IPS-NIHi11 (cell line): ENCODE measurements at places on chromosomes 11 and 22.
A peak's percentile ranks its signal among the peaks of the same experiment; 100 is the strongest.

GRCh38 chr11:32183512-32183911, 92.6 kb downstream of the RCN1 start:
- DNase-seq = no peak

- no peak for DNase-seq
Observed at GRCh38 chr11:92533657-92534335, 309.2 kb downstream of the FAT3 start.

- DNase-seq = no peak
Observed at GRCh38 chr11:134380785-134381184, 31.3 kb downstream of the B3GAT1 start.

DNA sequence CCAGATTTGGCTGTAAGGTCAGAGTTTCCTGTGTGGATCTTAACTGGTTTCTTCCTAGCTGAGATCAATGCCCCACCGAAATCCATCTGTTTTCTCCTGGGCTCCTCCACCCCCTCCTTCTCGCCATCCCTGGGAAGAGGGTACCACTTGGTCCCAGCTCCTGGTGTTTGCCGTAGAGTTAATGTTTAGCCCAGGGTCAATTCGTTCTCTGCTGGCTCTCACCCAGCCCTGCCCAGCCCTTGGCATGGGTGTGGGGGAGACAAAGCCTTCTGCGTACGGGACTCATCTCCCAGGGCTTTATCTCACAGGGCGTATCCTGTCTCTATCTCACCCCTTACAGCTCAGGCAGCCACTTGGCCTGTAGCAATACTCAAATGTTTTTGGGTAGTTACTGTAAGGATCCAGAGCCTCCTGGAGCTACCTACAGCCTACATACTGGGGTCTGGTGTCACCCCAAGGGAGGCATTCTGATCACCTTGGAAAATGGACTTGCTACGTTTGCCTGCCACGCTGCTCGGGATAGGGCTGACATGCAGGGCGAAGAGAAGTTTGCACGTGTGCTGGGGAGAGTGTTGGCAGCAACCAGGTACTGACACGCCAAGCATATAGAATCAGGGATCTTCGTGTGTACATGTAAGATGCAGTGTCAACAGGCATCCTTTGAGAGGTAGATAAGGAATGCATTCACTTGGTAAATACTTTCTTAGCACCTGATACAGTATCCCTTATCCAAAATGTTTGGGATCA, 66.1 kb downstream of the SCN3B start:
- no peak for DNase-seq

GRCh38 chr11:1162138-1162475, 4.4 kb downstream of the MUC5AC start:
- peak; percentile 17 for DNase-seq

DNA sequence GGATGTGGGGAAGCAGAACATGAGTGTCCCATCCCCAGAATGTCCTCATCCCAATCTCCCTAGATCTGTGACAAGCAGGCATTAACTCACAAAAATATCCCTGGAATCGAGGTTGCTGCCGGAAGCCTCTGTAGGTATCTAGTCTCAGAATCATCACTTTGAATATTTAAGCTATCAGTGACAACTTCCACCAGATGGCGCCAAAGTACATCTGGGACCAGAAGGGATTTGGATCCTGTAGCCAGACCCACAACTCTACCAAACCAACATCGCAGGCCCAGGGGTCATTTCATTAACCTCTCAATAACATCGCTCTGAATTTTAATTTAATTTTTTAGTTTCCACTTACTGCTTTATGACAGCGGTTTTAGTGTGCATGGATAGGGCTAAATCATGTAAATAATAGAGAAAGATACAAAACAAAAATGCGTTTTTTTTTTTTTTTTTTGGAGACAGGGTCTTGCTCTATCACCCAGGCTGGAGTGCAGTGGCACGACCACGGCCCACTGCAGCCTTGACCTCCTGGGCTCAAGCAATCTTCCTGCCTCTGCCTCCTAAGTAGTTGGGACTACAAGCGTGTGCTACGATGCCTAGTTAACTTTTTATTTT, 1.1 kb upstream of the EXT2 start:
- peak; percentile 82 for DNase-seq

DNA sequence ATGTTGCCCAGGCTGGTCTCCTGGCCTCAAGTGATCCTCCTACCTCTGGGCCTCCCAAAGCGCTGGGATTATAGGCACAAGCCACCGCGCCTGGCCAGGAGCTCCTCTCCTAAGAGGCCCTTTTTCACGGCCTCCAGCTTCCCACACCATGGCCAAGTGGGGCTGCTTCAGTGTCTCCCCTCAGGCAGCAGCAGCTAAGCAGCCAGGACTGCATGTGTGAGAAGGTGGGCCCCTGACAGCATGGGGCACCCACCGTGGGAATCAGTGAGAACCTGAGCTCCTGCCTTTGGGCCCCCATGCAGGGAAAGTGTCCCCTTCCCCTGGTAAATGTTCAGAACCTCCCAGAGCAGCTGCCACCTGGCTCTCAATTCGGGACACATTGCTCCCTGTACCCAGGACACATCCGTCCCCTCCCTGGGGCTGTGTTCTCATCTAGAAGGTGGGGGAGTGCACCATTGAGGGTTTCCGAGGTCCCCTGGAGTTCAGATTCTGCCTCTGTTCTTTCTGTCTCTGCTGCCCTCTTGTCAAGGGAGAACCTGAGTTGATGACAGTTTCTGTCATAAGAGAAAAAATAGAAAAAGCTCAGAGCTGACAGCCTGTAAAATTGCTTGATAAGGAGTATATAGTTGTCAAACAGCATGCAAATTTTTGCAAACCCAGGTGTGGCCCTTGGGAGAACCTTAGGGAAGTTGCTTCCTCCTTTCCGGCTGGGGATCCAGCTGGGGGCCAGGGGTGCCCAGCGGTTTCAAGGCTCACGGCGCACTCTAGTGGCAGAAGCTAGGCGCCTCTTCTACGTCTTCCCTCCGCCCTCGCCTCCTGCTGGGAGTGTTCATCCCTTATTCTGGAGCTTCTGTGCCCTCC, 29.7 kb downstream of the FAM83F start:
- peak; percentile 92 for DNase-seq

GRCh38 chr11:113675003-113675561, 31.0 kb downstream of the TMPRSS5 start:
- DNase-seq = no peak

GRCh38 chr11:76707293-76707825, 36.8 kb upstream of the LRRC32 start:
- no peak for DNase-seq

- no peak for DNase-seq
Observed at GRCh38 chr11:11669233-11669846, 47.5 kb upstream of the GALNT18 start.

DNA sequence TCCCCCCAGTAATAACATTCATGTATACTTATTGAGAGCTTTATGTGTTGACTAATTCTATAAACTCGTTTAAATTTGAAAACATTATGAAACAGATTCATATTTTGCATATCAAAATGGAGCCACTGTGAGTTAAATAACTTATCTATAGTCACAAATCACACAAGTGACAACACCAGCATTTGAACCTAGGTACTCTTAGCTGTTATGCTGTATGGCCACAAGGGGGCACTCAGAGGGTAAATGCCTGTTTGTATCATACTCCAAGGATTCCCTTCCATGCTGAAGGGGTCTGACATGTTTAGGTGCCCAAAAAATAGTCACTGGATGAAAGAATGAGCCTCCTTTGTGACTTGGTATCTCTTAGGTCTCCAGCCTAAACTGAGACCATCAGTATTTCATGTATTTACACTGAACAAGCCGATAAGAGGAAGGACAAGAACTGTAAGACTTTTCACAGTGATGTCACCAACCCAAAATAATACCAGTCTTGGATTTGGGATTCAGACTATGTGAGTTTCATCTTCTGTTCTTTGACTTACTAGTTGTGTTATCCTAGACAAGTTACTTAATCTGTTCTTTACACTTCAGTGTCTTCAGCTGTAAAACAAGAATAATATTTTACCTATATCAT, 12.2 kb upstream of the OR52D1 start:
- peak; percentile 70 for DNase-seq
